Karpas-422 (cell line): ENCODE measurements at places on chromosomes 3 and 15.

DNA sequence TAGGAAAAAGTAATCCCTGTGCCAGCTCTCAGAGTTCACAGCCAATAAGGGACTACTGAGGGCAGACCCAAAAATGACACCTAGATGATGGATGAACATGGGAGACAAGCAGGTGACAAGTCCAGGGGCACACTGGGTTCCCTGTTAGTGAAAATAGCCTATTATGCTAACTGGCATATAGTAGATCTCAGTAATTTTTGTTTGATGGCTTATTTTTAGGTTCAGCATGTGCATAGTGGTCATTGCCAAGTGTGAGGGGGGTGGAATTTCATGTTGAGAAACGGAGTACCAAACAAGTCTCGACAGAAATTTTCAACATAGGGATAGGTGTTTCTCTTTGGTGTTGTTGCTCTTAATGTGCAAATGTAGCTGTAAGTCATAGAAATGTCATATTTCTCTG is 6.4 kb upstream of the ITGB5 start:
- no peak overlapping the region for H3K27ac ChIP-seq
- no peak overlapping the region for H3K4me3 ChIP-seq
- no peaks in the 10 kb centered on the region for H3K27me3 ChIP-seq
- no peak for DNase-seq

DNA sequence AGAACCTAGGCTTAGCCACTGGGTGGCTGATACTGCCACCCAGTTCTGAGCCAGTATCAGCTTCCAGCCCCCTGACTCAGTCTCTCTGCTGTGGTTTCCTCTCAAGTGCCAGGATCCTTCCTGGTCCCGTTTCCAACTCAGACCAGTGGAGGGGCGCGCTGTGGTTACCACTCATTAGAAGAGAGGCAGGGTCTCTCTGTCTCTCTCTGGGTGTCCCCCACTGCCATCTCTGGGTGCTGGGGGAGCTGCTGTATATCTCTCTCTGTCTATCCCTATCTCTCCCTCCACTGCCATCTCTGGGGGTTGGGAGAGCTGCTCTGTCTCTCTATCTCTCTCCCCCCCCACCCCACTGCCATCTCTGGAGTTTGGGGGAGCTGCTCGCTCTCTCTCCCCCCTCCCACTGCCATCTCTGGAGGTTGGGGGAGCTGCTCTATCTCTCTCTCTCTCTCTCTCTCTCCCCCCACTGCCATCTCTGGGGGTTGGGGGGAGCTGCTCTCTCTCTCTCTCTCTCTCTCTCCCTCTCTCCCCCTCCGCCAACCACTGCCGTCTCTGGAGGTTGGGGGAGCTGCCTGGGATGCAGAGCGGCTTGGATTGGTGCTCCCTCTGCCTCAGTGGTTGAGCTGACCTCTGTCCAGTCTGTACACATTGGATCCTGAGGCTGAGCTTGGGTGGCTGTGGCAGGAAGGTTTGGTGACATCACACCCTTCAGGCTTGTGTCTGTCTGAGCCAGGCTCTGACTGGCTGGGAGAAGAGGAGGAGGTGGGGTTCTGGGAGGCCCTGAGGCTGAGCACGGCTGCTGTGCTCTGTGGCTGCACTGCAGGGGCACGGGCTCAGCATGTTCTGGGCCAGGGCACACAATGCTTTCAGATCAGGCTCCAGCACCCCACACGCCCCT is 98.9 kb downstream of the APBA2 start:
- no peaks in the 10 kb centered on the region for H3K36me3 ChIP-seq
- no peaks in the 10 kb centered on the region for H3K4me1 ChIP-seq
- no peaks in the 10 kb centered on the region for H3K27me3 ChIP-seq

DNA sequence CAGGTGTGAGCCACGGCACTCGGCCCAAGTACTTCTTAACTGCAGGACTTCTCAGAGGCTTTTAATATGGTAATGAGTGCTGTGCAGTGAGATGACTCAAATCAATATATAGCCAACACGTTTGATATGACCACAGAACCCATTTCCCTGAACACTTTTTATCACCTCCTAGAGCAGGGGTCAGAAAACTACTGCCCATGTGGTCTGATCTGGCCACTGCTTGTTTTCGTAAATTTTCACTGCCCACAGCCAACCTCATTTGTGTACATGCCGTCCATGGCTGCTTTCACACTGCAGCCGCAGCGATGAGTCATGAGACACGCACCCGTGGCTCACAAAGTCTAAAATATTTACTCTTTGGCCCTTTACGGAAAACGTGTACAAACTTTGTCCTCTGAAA is 179.2 kb downstream of the RORA start:
- H3K27me3 ChIP-seq, result no peaks in the 10 kb centered on the region
- H3K36me3 ChIP-seq, result no peaks in the 10 kb centered on the region
- H3K4me1 ChIP-seq, result no peaks in the 10 kb centered on the region

DNA sequence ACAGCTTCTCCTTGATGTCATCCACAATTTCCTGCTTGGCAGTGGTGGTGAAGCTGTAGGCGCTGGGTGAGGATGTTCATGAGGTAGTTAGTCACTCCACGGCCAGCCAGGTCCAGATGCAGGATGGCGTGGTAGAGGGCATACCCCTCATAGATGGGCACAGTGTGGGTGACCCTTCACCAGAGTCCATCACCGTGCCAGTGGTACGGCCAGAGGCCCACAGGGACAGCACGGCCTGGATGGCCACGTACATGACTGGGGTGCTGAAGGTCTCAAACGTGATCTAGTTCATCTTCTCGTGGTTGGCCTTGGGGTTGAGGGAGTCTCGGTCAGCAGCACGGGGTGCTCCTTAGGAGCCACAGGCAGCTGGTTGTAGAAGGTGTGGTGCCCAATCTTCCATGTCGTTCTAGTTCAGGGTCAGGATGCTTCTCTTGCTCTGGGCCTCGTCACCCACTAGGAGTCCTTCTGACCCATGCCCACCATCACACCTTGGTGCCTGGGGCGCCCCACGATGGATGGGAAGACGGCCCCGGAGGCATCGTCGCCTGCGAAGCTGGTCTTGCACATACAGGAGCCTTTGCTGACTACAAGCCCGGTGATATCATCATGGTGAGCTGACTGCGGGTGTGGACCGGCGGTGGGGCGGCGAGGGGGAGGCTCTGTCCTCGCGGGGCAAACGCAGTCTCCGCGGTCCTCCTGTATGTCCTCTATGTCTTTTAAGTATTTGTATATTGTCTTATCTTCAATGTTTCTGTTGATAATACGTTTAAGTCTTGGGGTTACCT is 1119.0 kb downstream of the NAALADL2 start:
- no peaks in the 10 kb centered on the region for H3K36me3 ChIP-seq
- H3K4me1 ChIP-seq, result no peaks in the 10 kb centered on the region
- H3K4me3 ChIP-seq, result no peak overlapping the region
- no peak overlapping the region for H3K27ac ChIP-seq
- DNase-seq, result no peak

GRCh38 chr3:107235928-107236315 is 141.3 kb upstream of the CCDC54 start:
- peaks cover 12% of the 10 kb centered on the region for H3K4me1 ChIP-seq
- H3K27ac ChIP-seq, result no peak overlapping the region
- H3K4me3 ChIP-seq, result peak overlapping the region; percentile 19; the same call in 1 of the 2 replicates
- DNase-seq, result peak; percentile 89
- no peaks in the 10 kb centered on the region for H3K27me3 ChIP-seq
- no peaks in the 10 kb centered on the region for H3K36me3 ChIP-seq

DNA sequence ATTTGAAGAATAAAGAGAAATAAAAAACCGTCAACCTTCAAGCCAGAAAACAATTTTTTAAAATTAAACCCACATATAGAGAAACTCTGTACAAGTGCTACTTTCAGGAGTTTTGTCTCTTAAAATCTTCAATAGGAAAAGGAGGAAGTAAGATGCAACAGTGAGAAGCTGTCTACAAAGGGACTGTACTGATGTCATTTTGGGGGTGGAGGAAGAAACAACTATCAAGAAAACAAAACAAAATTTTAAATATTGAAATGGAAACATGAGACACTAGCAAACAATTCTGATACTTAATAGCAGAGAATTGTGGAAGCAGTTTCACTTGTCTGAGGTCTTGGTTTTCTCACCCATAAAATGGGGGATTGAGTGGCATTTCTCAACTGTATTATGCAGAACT is 84.4 kb downstream of the SLMAP start:
- no peak for DNase-seq
- H3K4me1 ChIP-seq, result no peaks in the 10 kb centered on the region
- no peak overlapping the region for H3K27ac ChIP-seq
- no peaks in the 10 kb centered on the region for H3K27me3 ChIP-seq
- H3K36me3 ChIP-seq, result no peaks in the 10 kb centered on the region

DNA sequence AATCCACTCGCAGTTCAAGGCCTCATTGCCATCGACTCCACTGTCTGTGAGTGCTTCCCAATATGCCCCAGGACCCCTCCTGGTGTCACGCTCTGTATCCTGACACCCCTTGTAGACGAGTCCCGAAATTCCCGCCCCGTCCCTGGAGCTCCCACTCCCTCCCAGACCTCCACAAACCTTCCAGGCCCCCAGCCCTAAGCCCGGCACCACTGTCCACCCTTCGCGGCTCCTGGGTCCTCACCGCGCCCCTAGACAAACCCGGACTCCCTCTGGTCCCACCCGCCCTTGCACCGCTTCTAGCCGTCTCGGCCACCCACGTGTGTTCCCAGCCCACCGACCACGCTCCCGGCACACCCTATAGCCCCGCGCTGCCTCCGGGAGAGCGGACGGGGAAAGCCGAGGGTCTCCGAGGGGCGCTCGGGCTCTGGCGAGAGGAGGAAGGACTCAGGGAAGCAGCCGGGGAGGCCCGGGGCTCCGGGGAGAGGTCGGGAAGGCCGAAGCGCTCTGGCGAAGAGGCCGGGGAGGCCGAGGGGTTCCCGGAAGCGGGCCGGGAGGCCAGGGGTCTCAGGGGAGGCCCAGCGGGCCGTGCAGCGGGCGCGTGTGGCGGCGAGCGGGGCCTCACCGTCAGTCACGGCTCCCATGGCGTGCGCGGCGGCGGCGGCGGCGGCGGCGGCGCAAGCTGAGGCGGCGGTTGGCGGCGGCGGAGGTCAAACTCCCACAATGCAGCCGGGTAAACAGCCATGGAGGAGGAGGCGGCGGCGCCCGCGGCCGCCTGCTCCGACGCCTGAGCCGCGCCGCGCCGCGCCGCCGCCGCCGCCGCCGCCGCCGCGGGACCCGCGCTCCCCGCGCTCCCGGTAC is at the start of the genes ATXN7 and THOC7:
Gene ATXN7, plus strand, starts transcription at position 718 of the 858 bp plus-strand sequence. CDS start 48,732 bp downstream, outside the sequence.
Gene THOC7, minus strand, starts transcription at position 656 of the 858 bp plus-strand sequence. Its CDS starts 15 bp downstream, at position 641.
- peak; percentile 84 for DNase-seq
- peak within 1 kb of the TSS; percentile 80 for H3K27ac ChIP-seq
- peaks cover 10% of the 10 kb centered on the region; the same call in 1 of the 2 replicates for H3K36me3 ChIP-seq
- H3K4me3 ChIP-seq, result peak within 1 kb of the TSS; percentile 95
- peaks cover 61% of the 10 kb centered on the region for H3K4me1 ChIP-seq

DNA sequence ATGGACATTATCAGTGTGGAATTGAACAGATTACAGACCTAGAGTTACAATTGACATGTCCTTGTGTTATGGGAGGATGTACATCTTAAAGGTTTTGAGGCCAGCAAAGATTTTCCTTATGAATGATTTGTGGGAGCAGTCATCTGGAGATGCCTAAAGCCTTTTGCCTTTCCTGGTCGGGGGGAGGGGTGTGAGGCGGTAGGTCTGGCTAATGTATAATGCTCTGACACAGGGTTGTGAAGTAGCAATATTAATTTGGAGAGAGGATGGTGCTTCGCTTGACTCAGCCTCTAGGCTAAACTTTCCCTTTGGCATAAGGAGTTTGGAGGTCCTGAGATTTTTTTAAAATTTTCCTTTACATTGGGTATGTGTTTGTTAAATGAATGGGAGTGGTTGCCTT is 23.3 kb downstream of the FBXO22 start:
- H3K27ac ChIP-seq, result peak overlapping the region; percentile 54; the same call in 1 of the 2 replicates
- H3K4me1 ChIP-seq, result peaks cover 58% of the 10 kb centered on the region
- peaks cover 11% of the 10 kb centered on the region; the same call in 1 of the 2 replicates for H3K36me3 ChIP-seq

DNA sequence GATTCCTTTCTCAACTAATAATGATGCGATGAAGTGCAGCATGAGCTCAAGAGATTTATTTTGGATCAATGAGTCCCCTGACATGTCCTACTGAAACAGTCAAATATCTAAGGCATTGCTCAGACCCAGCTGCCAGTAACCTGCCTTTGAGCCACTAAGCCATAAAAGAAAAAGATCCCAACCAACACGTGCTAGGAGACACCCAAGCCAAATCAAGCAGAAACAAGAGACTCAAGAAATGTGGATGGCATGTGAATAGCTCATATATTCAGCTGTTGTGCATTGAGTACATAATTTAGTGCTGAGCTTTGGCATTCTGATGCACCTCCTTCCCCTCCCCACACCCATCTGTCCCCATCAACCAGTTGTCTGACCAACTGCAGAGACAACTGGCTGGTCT is 29.2 kb downstream of the GJD2 start:
- DNase-seq, result no peak
- H3K27ac ChIP-seq, result no peak overlapping the region
- no peak overlapping the region for H3K4me3 ChIP-seq
- no peaks in the 10 kb centered on the region for H3K27me3 ChIP-seq
- no peaks in the 10 kb centered on the region for H3K4me1 ChIP-seq
- no peaks in the 10 kb centered on the region for H3K36me3 ChIP-seq

DNA sequence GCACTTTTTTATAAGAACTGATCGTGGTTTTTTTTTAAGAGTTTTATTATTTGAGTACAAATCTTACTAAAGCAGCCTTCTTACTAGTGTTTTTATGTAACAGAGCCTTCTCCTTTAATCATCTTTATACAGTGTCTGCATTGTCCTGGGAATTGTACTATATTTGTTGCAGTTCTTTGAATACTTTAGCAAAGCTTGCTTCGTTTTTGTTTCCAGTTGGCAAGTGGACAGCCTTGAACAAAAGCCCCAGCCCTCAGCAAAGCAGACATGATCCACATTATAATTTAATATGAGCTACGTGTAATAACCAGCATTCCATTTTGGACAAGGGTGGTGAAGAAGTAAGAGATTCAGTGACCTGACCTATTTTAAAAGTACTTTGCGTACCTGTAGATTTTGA is 112.2 kb upstream of the FLNB start:
- H3K36me3 ChIP-seq, result peaks cover 10% of the 10 kb centered on the region; the same call in 1 of the 2 replicates
- no peaks in the 10 kb centered on the region for H3K4me1 ChIP-seq
- no peak overlapping the region for H3K4me3 ChIP-seq
- DNase-seq, result no peak
- no peaks in the 10 kb centered on the region for H3K27me3 ChIP-seq

DNA sequence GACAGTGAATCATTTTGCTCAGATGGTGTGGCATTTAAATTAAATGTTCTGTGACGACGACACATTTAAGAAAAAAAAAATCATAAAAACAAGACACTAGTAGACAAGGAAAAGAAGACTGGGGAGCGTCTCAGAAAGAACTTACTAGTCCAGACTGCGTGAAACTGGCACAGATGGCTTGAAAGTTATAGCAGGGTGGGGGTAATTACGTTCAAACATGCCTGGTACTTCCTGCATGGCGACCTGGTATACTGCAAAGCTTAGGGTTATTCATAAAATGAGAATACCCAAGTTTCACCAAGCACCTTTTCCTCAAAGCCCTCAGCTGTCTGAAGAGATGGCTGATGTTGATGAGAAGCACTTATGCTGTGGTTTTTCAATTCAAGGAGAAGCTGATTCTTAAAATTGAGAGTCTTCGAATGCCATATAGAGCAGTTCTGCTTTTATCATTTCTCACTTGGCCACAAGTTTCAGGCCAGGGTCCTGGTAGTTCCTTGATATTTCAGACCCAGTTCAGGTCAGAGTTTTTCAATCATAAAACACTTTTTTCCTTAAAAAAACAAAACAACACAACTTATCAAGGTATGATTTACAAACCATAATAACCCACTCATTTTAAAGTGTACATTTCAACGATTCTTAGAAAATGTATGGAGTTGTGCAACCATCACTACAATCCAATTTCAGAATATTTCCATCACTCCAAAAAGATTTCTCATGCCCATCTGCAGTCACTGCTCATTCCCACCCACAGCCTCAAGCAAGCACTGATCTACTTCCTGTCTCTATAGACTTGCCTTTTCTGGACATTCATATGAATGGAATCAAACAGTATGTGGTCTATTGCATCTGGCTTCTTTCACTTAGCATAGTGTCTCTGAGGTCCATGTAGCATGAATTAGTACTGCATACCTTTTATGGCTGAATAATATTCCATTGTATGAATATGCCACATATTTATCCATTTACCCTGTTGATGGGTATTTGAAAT is 24.7 kb downstream of the PCOLCE2 start:
- DNase-seq, result no peak
- H3K27ac ChIP-seq, result no peak overlapping the region
- H3K36me3 ChIP-seq, result no peaks in the 10 kb centered on the region
- no peak overlapping the region for H3K4me3 ChIP-seq
